ENCODE measurements at places on chromosomes 12 and 14.

DNA sequence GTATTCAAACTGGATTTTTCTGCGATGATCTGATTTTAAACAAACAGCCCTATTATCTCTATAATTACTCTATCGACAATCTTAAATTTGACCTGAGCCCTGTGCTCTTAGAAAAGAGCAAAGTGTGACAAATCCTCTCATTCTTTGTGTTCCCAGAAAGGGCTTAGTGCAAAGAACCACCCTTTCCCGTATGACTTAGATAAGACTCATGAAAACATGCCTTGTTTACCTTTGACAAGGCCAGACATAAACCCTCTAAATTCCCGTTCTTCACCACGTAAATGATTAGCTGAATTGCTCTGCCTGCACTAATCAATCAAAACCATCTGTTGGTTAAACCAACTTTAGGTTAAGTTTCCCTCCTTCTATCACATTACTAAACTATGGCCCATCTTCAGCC is 285.7 kb upstream of the SEL1L start:
- no peak for DNase-seq

DNA sequence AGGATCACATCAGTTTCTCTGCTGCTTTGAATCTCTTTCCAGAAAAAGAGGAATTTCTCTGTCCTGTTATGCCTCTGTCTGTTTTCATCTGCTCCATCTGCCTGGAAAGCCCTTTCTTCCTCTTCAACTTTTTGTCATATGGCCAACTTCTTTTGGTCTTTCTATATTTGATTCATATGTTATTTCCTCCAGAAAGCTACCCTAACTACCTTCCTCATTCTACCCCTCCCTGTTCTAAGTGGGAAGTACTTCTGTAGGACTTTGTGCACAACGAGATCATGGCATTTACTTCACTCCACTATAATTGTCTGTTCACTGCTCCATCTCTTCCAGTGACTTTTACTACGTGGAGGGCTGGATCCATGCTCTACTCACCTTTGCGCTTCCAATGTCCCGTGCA is 5.9 kb downstream of the CLEC4D start:
- DNase-seq, result no peak

- no peak for DNase-seq
Measured at GRCh38 chr12:25242981-25243679, 7.6 kb downstream of the KRAS start.

DNA sequence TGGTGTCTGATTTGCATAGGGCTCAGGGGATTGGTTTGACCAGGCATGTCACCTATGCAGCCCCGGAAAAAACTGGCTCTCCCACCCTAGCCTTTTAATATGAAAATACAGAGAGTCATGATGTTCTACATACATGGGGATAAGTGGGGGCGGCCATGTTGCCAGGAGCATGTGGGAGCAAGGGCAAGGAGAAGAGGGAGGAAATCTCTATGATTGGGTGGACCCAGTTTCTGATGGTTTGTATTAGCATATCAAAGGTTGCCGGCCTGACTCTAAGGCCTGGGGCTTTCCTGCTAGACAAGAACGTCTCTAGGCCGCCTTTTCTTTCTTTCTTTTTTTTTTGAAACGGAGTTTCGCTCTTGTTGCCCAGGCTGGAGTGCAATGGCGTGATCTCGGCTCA is 123.4 kb upstream of the CPSF6 start:
- DNase-seq, result no peak

- DNase-seq, result no peak
Measured at GRCh38 chr14:78083837-78084236, 86.3 kb upstream of the NRXN3 start.

DNA sequence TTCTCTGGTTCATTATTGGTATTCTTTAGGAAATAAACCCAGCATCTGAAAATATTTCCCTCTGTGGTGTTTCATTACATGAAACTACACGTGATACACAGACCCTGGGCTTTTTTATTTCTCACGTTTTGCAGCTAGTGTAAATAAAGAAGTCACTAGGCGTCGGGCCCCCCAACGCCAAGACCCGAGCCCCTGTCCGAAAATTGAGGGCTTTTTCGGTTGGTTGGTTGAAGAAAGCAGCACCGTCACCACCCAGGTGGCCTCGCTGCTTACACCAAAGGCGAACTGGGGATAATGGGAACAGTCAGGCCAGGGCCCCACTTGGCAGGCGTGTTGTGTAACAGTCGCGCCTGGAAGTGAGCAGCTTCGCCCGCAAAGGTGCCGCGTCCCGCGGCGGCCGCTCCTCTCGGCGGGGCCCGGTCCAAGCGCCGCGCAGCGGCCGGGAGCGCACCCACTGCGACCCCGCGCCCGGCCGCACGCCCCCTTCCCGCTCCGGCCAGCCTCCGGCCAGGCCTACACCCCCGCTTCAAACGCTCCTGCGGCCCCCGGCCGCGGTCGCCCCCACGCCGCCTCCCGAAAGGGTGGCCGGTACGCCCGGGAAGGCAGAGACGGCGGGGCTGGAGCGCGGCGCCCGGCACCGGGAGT is 1.2 kb downstream of the DUSP16 start:
- peak; percentile 64 for DNase-seq

- no peak for DNase-seq
Measured at GRCh38 chr12:123897221-123897620, 75.4 kb downstream of the CCDC92 start.

- DNase-seq, result no peak
Measured at GRCh38 chr12:25929142-25929541, 29.3 kb upstream of the RASSF8 start.

DNA sequence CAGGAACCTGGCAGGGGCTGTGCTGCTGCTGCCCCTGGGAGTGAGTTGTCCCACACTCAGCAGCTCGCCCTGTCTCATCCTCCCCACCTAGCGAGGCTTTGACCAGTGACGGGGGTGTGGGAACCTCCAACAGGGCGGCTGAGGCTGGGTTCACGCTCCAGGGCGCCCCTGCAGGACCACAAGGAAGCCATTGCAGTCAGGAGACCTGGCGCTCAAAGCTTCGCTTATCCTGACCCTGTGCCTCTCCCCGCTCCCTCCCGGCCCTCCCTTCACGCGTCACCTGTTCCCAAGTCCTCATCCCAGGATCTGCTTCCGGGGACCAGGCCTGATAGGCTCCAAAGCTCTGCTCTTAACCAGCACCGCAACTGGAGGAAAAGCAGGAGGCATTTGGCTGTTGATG is 272.0 kb upstream of the SFSWAP start:
- DNase-seq, result no peak

DNA sequence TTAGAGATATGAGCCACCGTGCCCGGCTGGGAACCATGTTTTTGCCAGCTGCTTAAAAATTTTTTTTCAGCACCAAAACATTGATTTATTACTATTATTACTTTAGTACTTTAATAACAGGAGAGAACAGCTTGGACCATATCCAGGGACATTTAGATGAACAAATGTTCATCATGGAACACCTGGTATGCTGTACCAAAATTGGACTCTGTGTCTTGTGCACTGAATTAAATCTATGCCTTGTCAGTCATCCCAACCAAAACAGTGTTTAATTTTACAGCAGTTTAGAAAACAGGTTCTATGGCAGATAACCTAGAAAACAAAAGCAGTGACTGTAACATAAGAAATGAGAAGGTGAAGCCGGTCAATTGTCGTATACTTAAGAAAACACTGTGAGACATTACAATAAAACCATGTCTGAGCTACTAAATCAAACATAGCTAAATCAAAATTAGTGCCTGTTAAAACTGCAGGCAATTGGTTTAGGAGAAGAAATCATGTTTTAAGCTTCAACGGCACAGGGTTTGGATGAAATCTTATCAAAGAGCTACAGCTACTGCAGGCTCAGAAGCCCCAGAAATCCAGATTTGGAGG is 58.2 kb upstream of the PYGL start:
- DNase-seq, result peak; percentile 30

- peak; percentile 47 for DNase-seq
Measured at GRCh38 chr12:128817111-128818015, 6.4 kb downstream of the SLC15A4 start.

DNA sequence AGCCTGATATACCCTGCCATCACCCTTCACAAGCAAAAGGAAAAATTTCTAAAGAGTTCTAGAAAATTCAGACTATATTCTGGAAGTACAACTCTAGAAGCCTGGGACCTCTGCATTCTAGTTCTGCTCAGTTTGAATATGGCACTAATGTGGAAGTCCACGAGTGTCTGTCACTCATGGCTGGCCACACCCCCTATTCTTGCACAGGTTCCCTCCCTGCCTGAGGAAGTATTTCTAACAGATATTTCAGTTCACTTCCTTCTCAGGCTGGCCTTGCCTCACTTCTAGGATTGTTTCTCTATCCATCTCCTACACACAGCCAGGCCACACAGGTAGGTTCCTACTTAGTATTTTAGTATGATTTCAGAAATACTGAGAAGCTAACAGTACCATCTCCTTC is 67.4 kb downstream of the PHLDA1 start:
- DNase-seq, result no peak

- DNase-seq, result no peak
Measured at GRCh38 chr14:75418850-75419768, 8.7 kb upstream of the JDP2 start.

DNA sequence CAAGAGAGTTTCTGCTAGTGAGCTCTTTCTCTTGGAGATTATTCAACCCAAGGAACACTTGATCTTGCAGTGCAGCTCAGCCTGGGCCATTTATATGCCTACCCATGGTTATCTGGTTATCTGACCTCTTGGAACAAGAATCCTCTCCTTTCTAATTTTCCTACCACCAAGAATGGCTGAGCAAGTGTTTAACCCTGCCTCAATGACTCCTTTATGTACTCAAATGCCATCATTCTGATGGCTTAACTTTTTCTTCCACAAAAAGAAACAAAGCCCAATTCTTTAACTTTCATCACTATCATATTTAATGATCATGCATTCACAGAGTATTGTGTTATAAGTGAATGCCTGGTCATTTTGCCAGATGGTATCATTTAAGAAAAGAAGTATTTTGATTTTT is 67.8 kb downstream of the TMEM117 start:
- DNase-seq, result no peak

GRCh38 chr12:22407397-22407796 is 72.9 kb upstream of the ST8SIA1 start:
- DNase-seq, result no peak

DNA sequence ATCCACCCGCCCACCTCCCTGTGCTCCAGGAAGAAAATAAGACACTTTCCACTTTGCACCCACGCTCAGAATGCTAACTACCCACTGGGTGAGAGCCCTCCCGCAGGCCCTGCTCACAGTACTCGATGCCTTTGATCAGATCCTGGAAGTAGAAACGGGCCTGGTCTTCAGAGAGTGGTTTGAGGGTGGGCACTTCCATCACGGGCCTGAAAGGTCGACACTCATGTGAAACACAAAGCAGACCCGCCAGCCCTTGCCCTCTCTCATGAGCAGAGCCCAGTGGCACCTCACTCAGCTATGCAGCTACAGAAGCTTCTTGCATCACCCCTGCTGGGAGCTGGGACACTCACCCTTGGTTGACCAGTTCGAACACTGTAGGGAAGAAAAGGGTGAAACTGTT is 41.1 kb downstream of the CAMKK2 start:
- DNase-seq, result no peak

DNA sequence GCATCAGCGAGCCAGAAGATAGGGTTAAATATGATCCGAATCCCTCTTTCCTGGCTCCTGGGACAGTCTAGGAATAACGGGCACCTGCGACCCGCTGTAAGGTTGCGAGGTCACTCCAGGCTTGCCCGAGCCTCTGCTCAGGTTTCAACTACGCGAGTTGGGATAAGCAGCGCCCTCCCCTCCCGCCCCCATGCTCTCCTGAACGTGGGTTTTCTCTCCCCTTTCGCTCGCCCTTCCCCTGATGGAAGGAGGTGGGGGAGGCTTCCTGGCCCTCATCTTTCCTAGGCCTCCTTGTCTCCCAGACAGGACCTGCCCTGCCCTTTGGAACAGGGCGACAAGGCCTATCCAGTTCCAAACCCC is 753 bp upstream of the ATP5MC2 start:
- DNase-seq, result no peak

DNA sequence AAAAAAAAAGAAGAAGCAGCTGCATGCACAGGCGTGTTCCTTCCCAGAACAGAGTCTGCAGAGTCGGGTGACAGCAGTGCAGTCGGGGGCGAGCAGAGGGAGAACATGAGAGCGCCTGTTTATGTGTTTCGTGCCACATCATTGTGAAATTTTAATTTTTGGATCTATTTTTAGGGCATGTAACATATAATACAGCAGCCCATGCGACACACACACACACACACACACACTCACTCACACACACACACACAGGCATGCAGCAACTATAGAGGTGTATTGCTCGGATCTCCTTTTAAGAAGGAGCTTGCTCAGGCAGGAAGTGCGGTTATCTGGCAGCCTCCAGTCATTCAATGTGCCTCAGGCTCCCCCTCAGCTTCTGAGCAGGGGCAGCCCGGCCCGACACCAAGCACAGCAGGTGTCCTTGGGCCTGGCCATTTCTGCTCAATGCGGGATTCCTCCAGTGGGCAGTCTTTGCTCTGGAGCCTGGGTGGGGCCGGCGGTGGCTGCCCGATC is 71.8 kb downstream of the ZNF664 start:
- no peak for DNase-seq
